Urinary bladder (tissue), 4 donors: ENCODE measurements at places on chromosomes 16 and 17. TPM values are rescaled to one million over a fixed set of nuclear protein-coding genes. Genes with fewer than 3 reads are reported as not detected.

GRB7 gene
- 2.9 TPM for total RNA-seq

DNA sequence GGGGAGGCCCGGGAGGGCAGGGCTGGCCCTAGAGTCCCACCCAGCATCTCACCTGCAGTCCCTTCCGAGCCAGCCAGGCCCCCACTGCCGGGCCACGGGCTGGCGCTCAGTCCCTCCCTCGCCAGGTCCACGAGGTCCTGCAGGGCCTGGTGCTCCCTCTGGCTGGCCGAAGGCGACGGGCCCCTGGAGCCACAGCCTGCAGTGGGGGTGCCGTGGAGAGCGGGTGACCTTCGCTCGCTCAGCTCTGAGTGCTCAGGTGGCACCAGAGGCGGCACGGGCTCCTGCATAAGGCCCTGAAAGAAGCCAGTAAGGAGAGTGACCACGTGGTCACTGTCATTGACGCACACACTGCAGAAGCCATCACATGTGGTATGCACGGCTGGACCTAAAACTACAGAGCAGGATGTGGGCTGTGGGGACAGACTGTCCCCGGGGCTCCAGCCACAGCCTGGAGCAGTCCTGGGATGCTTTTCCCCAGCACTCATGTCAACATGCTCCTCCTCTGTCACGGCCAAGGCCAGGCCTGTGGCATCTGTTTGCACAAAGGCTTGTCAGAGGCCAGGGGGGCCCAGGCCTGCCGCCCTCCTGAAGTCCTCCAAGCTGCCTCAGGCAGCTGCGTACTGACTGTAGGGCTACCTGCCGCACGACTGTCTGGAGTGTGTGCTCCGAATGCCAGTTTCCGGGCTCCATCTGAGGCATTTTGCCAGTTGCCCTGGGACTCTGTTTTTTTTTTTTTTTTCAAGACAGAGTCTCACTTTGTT lies 15.1 kb downstream of the SLX4 start:
- no peak for DNase-seq

DNA sequence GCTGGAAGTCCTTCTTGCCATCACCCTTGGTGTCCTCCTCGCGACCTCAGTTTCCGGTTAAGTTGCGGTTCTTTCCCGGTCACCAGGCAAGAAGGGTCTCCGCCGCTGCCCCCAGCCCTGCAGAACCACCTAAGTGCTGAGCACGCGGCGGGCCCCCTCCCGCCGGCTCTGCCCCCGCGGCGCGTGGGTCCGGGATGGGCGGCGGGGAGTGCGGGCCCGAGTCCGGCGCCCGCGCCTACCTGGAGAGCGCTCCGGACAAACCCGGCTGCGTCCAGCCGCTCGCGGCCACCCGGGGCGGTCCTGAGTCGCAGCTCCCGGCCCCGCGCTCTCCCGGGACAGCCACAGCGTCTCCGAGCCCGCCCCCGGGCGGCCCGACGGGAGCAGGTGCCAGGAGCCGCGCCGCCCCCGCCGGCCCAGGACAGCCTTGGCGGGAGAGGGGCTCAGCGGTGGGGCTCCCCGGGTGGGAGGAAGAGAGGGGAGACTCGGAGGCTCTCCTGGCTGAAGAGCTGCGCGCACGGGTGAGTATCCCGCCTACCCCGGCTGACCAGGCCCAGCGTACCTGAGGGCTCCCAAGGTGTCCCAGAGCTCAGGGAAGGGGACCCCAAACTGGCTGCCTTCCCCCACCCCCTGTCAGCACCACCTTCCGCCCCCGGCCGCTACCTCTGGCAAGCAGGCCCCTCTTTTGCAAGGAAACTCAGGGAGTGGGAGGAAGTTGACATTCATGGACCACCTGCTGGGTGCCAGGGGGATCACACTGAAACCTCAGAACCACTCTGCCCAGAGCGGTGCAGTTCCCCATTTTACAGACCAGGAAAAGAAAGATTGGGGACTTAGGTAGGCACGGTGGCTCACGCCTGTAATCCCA lies 22.2 kb upstream of the C17orf113 start:
- no peak for DNase-seq

DNA sequence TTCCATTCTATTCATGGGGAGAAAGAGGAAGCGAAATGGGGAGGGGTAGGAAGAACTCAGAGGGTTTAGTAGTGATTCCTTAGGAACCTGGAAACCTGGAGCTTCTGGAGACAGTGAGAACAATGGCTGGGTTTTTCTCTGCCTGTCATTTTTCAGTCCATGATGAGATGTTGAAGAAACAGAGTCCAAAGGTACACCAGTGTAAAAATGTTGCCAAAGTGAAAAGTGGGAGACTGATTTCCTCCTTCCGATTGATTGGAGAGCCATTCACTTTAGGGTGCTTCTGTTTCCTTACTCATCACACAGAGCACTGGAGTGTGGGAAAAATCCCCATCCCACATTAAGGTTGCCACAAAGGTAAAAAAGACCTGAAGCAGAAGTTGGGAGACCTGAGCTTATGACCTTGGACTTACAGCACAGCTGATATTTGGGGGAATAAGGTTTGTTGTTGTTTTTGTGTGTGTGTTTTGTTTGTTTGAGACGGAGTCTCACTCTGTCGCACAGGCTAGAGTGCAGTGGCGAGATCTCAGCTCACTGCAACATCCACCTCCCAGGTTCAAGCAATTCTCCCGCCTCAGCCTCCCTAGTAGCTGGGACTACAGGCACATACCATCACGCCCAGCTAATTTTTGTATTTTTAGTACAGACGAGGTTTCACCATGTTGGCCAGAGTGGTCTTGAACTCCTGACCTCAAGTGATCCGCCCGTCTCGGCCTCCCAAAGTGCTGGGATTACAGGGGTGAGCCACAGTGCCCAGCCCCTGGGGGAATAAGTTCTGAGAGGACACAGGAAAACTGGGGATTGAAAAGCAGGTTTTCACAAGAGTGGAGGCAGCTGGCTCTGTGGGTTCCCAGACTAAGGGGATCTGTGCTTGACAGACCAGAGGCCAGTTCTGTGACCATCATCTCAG lies 1.4 kb upstream of the DHX8 start:
- DNase-seq = no peak

GRCh38 chr16:1788708-1789100 lies 4.8 kb downstream of the IGFALS start:
- DNase-seq = no peak

- no peak for DNase-seq
These were observed 18.5 kb downstream of the RSPRY1 start for GRCh38 chr16:57204675-57205074.

GRCh38 chr16:70381604-70382342 lies 35.1 kb downstream of the DDX19A start:
- peak; percentile 5 for DNase-seq
